ENCODE measurements at places on chromosomes 7 and 10.

DNA sequence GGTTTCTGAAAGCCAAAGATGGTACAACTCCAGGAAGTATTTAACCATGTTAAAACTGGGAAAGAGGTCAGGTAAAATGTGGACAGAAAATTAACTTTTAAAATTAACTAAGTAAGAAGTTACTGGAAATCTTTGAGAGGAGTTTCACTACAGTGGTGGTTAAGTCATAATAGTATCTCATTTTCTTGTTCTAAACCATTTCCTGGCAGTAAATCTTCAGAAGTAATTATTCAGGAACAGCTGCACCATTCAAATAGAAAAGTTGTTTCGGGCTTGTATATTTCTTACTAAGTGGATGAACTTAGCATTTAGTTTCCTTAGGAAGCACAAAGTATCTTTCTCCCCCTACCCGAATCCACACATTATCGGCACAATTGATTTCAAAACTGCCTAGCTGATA is 27.1 kb downstream of the COPG2 start:
- no peak for DNase-seq

- DNase-seq: no peak
Observed at GRCh38 chr10:78777466-78777865, 291.3 kb upstream of the ZMIZ1 start.

- DNase-seq: no peak
Observed at GRCh38 chr7:67006965-67007364, 10.3 kb downstream of the TYW1 start.

GRCh38 chr10:68423522-68423921 is 16.4 kb upstream of the RUFY2 start:
- DNase-seq: no peak

GRCh38 chr7:48094861-48095293 is 5.8 kb downstream of the UPP1 start:
- no peak for DNase-seq

DNA sequence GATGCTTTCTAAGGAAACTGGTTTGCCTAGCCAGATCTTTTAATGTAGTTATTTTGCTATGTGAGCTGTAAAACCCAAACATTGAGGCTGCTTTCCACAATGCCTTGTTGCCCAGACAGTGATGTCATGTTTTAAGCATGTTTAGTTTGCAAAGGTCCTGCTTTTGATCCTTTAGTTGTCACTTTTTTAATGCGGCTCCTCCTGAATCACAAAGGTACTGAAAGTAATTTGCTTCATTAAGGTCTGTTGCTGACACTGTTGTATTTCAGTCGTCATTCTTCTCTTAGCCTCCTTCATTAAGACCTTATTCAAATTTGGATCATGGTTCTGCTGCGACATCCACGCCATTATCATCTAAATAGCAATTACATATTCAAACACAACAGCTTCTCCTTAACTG is 10.6 kb downstream of the RPA3 start:
- no peak for DNase-seq

DNA sequence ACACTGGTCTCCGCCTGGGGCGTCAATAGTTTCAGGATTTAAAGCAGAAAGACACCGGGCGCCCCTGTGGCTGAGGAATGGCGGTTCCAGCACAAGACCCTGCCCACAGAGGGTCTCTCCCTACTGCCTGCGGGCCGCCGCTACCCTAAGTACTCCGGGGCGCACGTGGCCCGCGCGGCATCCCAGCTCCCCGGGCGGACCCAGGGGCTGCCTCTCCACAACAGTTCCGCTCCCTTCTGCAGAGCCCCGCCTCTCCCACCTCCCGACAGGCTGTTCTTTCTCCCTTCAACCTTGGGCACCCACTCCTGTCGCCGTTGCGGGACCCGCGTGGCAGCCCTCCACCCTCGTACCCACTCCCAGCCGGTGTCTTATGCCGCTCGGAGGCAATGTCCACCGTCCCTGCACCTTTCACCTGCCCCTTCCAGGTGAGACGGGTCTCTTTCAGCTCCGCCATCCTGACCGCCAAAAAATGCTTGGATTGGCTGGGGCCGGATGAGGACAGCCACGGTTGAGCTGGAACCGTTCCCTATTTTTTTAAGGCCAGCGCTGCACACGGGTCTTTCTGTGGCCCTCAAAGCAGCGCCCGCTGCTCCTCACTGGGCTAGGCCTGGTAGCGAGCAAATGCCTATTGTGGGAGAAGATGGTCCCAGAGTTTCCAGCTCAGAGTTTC is 1.6 kb upstream of the NKX2-3 start:
- no peak for DNase-seq

- no peak for DNase-seq
Observed at GRCh38 chr10:31697271-31698180, 231.1 kb downstream of the ARHGAP12 start.

DNA sequence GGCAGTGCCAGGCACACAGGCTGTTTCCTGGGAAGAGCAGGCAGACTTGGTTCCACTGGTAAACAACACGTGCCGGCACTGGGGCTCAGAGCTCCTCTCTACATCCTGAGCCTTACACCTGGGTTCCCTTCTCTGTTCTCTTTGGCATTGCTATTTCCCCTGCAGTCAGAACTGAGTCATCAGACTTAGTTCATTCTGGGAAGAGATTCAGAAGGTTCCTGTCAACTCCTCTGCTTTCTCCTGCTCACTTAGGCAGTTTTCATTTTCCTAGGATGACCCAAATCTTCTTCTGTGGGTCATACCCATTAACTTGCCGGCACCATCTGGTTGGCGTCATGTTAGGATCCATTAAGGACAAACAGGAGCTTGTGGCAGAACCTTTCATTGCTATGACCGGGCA is 33.4 kb upstream of the LRRC18 start:
- DNase-seq: no peak

GRCh38 chr7:148403466-148403993 is 187.0 kb upstream of the C7orf33 start:
- no peak for DNase-seq

- DNase-seq: no peak
Observed at GRCh38 chr7:149625947-149626392, 128.4 kb upstream of the ZNF746 start.

DNA sequence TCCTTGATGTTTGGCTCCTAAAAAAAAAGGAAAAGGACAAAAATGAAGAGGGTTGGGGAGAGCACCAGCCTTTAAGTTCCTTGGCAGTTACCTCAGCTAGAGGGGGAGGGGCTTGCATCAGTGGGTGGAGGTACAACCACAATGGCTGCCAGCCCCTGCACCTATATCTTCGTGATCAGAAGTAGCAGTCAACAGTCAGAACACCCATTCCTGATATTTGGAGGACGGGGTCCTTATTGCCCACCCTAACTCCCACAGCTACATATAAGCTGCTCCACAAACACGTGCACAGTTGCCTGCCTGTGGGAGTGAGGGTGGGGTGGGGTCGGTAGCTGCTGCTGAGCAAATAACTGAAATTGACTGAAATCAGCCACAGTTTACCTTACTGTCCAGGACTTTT is 26.2 kb downstream of the C1GALT1 start:
- DNase-seq: no peak

DNA sequence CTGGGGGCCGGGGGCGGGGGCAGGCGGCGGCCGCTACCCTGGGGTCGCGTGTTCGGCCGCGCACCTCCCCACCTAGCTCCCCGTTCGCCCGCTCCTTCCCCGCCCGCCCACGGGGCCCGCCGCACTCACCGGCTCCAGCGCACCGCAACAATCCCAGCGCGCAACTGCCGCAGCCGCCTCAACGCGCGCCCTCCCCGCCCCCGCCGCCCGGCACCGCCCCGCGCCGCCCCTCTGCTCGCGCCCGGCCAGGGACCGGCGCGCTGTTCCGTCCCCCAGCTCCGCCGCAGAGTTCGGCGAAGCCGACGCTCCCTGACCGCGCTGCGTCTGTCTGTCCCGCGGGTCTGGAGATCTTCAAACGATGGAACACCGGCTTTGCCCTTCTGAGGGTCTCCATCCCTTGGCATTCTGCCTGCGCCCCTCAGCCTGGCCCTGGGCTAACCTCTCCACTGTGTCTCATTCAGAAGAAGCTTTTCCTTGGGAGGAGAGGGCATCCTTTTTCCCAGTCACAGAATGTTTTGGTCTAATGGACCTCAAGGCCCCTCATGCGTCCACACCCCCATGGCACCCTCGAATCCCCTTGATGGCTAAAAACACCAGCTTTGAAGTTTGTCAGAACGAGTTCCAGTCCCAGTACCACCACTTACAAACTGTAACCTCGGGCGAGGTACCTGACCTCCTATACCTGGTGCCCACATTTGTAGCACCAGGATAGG is at the start of gene NT5C2:
NT5C2 (minus strand) TSS at position 166 of the 713 bp plus-strand sequence. CDS start 18,314 bp downstream, outside the sequence.
- DNase-seq: peak; percentile 71

DNA sequence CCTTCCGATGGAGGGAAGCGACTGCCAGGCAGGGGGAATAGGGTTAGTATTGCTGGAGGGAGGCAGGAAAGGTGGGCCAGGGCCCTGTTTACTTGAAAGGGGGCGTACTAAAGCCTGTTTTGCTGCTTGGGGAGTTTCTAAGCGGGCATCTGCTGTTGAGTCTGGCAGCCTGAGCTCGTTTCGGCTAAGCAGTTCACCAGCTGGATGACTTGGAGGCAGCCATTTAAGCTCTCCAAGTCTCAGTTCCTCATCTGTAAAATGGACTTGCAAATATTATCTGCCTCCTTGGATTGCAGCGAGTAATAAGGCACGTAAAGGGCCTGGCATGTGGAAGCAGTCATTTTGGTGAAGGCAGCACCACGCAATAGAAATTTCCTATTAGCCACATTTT is 44.0 kb downstream of the LDB3 start:
- DNase-seq: no peak

GRCh38 chr7:74505471-74506324 is 52.0 kb downstream of the GTF2IRD1 start:
- DNase-seq: no peak

- DNase-seq: no peak
Observed at GRCh38 chr7:15197042-15197977, 294.8 kb upstream of the DGKB start.

- no peak for DNase-seq
Observed at GRCh38 chr10:48835781-48836180, 103.9 kb downstream of the LRRC18 start.

DNA sequence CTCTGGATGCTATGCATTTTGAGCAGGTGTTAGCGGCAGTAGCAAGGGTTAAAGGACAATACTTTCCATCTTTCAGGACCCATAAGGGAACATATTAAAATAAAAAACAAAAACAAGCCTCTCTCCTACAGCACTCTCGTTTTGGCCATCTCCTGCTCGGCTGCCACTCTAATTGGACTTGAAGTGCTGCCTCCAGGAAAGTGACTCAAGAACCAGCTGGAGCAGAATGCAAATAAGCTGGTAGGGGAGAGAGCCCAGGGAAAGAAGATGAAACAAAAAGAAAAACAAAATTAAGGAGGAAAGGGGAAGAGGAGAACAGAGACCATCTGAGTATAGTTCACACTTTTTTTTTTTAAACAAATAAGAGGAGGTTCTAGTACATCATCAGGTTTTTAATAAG is 65.6 kb downstream of the HBP1 start:
- no peak for DNase-seq

DNA sequence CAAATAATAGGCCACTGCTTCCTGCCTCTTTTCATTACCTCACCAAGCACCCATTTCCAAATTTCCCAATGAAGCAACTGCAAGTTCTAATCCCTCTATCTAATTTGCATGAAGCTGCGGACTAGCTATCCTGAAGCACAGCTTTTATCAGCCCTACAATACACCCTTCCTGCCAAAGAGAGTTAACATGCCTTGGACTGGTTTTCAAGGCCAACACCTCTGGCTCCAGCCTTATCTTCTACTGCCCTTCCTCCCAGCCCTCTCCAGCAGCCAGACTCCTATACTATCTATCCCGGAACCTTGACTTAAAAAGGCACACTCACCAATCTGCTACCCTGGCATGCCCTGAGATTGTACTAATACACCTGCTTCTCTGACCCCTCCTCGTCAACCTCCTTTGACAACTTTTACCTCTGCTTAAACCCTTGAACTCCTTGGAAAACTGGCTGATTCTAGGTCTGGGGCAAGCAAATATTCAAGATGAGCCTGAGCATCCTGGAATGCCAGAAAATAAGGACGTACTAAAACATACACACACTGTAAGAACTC is 73.4 kb downstream of the SGMS1 start:
- no peak for DNase-seq

- no peak for DNase-seq
Observed at GRCh38 chr7:73718438-73718881, 1.0 kb downstream of the STX1A start.

GRCh38 chr10:112332509-112333228 is 41.2 kb upstream of the ACSL5 start:
- no peak for DNase-seq

GRCh38 chr7:93882468-93882867 is 8.1 kb downstream of the TFPI2 start:
- no peak for DNase-seq

DNA sequence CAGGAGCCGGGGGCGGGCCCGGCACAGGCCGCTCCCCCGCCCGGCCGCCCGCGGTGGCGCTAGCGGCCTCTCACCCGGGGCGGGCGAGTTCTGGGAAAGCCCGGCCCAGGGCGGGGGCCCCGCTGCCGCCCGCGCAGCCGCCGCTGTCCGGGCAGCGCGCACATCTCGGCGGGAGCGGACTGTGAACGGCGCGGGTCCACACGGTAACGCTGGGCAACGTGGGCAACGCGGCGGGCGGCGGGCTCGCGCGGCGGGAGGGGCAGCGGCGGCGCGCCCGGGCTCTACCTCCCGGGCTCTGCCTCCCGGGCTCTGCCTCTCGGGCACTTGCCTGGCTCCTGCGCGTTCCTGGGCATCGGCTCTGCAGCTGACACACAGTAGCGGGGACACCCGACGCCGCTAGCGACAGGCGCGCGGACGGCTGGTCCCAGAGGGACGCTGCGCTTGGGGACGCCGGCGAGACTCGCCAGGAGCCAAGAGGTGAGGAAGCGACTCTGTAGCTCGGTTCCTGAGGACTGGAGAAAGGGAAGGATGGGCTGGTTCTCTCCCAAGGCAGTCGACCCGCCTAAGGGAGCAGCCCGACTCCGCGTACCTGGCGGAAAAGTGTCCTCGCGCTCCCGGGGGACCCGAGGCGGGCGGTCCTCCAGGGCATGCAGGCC is at the start of gene PLCE1:
PLCE1 (plus strand) TSS at position 150 of the 656 bp plus-strand sequence. CDS start 37,116 bp downstream, outside the sequence.
- no peak for DNase-seq

DNA sequence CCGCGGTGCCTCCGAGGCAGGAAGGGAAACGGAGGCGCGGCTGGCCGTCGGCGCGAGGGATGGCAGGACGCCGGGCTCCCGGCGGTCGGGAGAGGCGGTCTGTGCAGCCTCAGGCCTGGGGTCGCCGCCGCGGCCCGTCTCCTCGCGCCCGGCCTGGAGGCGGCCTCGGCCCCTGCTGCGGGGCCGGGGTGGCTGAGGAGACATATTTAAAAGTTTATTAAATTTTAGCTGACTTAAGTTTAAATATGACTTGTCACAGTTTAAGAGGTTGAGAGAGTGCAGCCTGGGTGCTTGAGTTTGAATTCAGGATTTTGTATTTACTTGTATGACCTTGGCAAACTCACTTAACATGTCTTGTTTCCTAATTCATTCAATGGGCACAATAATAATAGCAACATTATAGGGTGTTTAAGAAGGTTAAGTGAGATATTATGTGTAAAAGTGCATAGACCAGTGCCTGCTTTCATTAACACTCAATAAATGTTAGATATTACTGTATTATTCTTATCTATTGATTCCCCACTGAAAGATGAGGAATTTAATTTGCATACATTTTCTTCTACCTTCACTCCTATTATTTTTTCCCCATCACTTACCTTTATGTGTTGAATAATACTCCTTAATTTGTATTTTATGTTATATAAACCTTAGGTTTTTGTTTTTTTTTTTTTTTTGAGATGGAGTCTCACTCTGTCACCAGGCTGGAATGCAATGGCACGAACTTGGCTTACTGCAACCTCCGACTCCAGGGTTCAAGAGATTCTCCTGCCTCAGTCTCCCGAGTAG is 718 bp downstream of the DYNC2I1 start:
- DNase-seq: no peak
